ENCODE measurements at places on chromosomes 11 and 22. TPM values are rescaled to one million over a fixed set of nuclear protein-coding genes. Genes with fewer than 3 reads are reported as not detected.

Gene A4GALT
- 13.4 TPM for total RNA-seq

Gene FZD4
- total RNA-seq: 1.4 TPM

Gene MUC2
- 0.17 TPM for total RNA-seq

Gene TSSK2
- total RNA-seq: not detected

Gene IGLL5
- total RNA-seq: not detected

Gene PATE4
- total RNA-seq: not detected

Gene AIFM3
- total RNA-seq: 3.4 TPM

Gene RNF214
- 12.6 TPM for total RNA-seq

Gene PDGFB
- total RNA-seq: 4.5 TPM

Gene TEX54
- not detected for total RNA-seq

Gene NLRP14
- not detected for total RNA-seq

Gene TCF20
- total RNA-seq: 15.9 TPM

Gene MIF
- total RNA-seq: 881 TPM

Gene MMP13
- not detected for total RNA-seq

Gene SYCE3
- 0.34 TPM for total RNA-seq

Gene CABP7
- 0.07 TPM for total RNA-seq

Gene OR52I2
- not detected for total RNA-seq

Gene RAB38
- 1.0 TPM for total RNA-seq

Gene SMIM35
- not detected for total RNA-seq

Gene APOBEC3H
- total RNA-seq: not detected

Gene PATE2
- total RNA-seq: not detected

Gene PHRF1
- total RNA-seq: 34.0 TPM

Gene MUC15
- total RNA-seq: not detected

Gene PSMD13
- 170 TPM for total RNA-seq

Gene APOL5
- not detected for total RNA-seq

Gene E2F8
- 6.2 TPM for total RNA-seq

Gene CYP2D6
- total RNA-seq: 0.31 TPM

Gene CRYBB3
- total RNA-seq: not detected

Gene APOA5
- total RNA-seq: not detected

Gene NDUFS8
- 371 TPM for total RNA-seq

Gene APOL4
- not detected for total RNA-seq

Gene APLNR
- 0.12 TPM for total RNA-seq

Gene RAG2
- total RNA-seq: not detected

Gene TMEM109
- 128 TPM for total RNA-seq

Gene TRPM5
- total RNA-seq: not detected

Gene CCDC73
- 0.06 TPM for total RNA-seq

Gene UBQLNL
- not detected for total RNA-seq

Gene JAML
- not detected for total RNA-seq

All from A549 treated with DMSO at 1 μM for 4 hours (cell line).